HS-5 (cell line): ENCODE measurements at places on chromosomes 7 and 10.

DNA sequence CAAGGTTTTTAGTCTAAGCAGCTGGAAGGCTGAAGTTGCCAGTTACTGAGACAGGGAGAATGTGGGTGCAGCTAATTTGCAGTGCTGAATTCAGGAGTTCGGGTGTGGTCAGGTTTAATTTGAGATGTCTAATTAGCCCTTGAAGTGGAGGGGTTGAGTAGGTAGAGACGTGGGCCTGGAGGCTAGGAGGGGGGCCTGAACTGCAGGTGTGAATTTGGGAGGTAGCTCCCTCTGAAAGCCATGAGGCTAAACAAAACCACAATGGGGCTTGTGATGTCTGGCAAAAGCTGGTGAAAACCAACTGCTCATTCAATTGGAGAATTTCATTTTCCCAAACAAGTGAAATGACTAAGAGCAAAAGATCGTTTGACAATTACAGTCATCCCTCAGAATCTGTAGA lies 246.0 kb upstream of the NFE2L3 start:
- no peak for DNase-seq

- DNase-seq = no peak
Measured at GRCh38 chr7:116671681-116672595, at the start of gene MET. MET (plus strand) TSS chr7:116672196; CDS start chr7:116699085, 26,889 bp downstream.

- no peak for DNase-seq
Measured at GRCh38 chr7:72037516-72037915, 374.6 kb downstream of the CALN1 start.

- no peak for DNase-seq
Measured at GRCh38 chr10:95741807-95742467, 14.0 kb upstream of the ENTPD1 start.

DNA sequence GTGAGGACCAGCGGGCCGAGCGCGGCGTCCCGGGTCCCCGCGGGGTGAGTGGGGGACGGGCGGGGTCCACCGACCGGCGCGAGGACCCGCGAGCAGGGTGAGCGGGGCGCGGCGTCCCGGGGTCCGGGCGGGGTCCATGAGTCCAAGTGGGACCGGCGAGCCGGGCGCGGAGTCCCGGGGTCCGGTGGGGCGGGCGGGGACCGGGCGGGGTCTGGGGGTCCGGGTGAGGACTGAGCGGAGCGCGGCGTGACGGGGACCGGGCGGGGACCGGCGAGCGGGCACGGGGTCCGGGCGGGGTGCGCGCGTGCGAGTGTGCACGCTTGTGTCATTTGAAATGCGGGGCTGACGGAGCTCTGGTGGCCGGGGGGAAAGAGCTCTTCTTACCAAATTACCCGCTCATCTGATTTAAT lies 765 bp downstream of the CELF2 start:
- no peak for DNase-seq

- no peak for DNase-seq
Measured at GRCh38 chr7:80583901-80584300, 54.5 kb upstream of the CD36 start.

DNA sequence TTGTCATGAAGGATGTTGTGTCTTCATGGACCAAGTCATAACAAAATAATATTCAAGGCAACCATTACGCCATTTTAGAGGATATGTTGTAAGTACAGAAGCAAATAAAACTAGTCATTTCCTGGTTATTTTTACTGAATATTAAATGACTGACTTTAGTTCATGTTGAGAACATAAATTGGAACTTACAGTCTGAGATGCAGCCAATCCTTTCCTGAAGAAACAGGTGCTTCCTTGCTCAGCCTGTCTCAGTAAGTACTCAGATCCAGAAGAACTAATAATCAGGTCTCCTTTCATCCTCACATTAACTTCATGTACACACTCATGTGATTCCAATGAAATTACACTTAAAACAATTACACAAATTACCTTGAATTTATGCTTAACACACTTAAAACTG lies 12.3 kb downstream of the SEMA3A start:
- no peak for DNase-seq
